ENCODE measurements at places on chromosomes 1 and 21.

DNA sequence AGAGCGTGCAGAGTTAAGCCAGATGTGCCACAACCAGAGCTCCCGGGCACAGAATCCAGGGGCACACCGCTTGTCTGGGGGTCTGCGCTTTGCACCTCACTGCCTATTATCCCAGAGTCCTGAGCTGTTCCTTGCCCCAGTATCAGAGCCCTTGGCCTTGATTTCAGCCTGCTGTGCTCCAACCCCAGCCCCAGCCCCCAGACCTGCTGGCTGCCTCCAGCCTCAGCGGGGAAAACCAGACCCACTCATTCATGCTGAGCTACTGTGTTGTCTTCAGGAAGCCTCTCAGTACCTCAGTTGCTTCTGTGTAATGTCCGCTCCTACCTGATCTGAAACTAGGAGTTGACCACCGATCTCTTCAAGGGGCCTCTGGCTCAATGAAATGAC is 1.1 kb downstream of the IKBKE start:
- DNase-seq: no peak

GRCh38 chr1:200247518-200247917 is 162.3 kb downstream of the ZNF281 start:
- no peak for DNase-seq

DNA sequence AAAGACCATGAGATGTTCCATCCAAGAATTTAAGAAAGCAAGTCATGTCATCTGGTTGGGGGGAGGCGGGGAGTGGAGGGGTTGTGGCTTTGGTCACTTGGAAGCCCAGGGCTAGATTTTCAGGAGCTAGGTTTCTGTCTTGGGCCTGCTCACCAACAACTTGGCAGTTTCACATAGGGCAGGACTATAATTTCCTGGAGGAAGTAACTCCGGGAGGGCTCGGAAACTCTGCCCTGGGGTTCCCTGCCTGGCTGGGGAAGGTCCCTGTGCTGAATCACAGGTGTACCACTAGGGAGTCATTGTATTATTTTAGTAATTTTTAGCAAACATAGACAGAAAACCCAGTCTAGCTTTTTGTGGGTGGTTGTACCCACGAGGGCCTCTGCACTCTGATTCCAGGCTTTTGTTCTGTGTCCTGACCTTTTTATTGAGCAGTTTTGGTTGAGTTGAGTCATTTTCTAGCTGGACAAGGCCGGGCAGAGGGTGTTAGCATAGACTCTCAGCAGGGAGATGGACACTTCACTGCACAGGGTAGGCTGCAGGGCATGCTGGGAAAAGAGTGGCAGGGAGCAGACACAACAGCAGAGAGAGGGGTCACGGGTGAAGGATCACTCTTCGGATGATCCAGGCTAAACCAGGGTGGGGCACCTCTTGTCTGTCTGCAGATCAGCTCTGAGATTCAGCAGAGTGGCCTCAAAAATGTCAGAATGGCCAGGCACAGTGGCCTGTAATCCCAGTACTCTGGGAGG is 144.7 kb downstream of the GRIK3 start:
- DNase-seq: no peak

DNA sequence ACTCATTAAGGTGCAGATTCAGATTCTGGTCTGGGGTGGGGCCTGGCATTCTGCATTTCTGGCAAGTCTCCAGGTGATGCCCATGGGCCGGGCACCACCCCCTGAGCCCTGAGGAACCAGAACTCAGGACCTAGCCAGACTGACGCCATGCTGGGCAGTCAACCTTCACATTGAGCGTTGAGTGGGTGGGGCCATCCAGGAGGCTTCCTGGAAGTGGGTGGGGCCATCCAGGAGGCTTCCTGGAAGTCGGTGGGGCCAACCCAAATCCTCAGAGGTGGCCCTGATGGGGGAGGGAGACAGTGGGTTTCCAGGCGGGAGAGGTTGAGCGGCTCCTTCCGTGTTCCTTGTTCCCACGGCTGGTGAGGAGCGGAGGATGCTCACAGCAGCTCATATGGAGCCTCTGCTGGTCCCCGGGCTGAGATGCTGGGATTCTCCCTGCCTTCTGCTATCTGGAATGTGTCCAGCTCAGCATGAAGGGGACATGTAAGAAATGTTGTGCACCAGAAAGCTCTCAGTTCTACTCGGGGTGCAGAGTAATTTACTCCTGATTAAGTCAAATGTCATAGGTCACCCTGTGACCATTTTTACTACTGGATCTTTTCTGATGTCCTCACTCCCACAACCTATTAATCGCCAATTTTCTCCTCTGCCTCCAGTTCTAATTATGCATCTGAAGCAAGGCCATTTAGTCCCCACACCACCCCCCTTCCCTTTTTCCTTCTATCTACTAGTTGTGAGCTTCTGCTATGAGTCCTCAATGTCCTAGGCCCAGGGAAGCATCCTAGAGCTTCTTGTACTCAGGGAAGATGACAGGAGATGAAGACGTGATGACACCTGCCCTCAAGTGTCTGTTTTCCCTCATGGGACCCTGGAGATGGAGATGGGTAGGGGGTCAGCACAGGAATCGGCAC is 435.4 kb downstream of the PTPRU start:
- no peak for DNase-seq

DNA sequence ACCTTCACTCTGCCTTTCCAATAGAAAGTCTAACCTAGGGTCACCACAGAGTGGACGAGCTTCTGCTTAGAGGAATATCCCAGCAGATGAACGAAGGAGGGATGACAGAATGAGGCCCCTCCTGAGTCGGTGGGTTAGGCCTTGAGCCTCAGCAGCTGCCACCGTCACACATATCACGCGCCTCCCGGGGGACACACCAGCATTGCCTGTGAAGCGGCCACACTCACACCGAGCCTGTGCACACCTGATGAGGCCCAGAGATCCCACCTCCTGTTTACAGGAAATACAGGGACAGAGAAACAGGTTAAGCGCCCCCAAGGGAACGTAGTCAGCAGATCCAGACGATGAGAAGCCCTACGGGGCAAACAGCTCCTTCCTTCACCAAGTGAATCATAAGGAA is 25.1 kb upstream of the LRRC47 start:
- no peak for DNase-seq

GRCh38 chr1:114079596-114080190 is 74.0 kb downstream of the SYT6 start:
- no peak for DNase-seq

DNA sequence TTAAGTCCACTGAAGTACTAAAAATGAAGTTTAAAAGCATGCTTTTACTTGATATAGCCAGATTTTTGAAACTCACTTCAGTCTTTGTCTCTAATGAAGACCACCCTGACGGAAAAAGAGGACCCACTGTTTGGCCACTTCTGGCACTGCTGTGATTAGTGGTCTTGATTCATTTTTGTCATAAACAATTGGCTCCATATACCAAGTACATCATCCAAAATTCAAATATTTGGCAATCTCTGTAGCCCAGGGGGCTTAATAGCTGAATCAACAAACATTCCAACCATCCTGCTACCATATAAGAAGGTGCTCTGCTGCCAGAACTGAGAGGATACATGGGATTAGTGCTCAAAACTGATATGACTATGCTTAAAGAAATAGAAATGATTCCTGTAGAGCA is 156.0 kb downstream of the COL24A1 start:
- no peak for DNase-seq

DNA sequence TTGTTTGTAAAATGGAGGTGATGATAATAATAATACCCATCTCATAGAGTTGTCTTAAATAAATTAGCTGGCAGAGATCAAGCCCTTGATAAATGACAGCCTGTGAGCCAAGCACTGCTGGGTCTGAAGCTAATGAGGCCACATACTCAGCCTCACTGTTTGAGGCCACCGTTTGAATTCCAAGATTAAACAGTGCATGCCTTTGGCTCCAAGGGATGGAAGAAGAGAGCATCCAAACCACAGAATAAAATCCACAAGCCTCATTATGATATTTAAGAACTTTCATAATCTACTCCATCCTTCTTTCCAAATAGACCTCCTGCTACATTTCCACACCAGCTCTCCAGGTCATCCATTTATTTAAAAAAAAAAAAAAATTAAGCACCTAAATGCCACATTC is 29.0 kb downstream of the TGFBR3 start:
- no peak for DNase-seq

- no peak for DNase-seq
Observed at GRCh38 chr1:215568299-215568692, 1.2 kb downstream of the KCTD3 start.

DNA sequence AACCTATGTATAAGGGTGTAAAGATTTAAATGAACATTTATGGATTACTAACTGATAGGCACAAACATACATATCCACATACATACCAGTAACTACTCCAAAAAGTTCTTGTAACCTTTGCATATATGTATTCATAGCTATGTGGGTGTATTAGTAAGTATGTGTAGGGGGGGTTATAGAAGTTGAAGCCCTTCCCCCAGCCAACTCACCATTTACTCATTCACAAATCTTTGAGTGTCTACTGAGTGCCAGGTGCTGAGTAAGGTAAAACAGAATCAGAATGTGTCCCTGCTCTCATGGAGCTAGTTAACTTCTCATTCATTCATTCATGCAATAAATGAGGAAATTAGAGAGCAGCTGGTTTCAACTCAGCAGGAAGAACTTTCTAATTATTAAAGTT is 1.3 kb downstream of the C1orf146 start:
- DNase-seq: no peak

- no peak for DNase-seq
Observed at GRCh38 chr1:32741059-32741412, 38.5 kb upstream of the SYNC start.

GRCh38 chr1:159421821-159422220 is 10.2 kb upstream of the OR10J4 start:
- no peak for DNase-seq

GRCh38 chr1:17207966-17208418 is 3.1 kb downstream of the PADI1 start:
- DNase-seq: no peak

DNA sequence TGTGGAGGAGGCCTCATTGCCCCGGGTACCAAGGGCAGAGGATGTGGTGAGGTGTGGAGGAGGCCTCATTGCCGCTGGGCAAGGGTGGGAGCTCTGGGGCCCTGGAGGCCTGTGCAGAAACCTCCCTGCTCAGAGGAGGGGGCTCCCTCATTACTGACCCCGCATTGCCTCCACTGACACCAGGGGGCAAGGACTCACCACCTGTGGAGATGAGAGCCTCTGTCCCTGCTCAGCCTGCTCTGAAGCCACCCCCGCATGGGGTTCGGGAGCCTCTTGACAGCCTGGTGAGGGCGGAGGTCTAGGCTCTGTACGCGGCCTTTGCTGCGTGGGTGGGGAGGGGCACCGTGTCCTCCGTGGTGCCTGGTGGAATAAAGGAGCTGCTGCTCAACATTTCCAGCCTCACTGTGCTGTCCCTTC is 95.0 kb upstream of the COL6A1 start:
- no peak for DNase-seq

DNA sequence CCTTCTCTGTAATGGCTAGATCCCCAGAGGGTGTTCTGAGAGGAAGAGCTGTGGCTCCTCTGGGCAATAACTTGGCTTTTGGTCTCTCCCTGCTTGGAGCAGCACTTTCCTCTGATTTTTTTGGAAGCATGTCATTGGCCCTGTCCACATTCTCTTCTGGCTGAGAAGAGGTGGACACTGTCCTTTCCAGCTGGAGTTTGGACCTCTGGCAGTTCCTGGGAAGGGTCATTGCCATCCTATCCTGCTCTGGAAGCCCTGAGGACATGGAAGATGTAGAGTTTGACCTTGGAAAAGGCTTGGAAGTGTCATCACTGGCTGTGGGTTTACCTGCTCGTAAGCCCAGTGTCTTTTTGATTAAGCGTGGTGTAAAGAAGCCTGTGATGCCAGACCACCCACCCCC is 26.8 kb downstream of the TOR3A start:
- no peak for DNase-seq

DNA sequence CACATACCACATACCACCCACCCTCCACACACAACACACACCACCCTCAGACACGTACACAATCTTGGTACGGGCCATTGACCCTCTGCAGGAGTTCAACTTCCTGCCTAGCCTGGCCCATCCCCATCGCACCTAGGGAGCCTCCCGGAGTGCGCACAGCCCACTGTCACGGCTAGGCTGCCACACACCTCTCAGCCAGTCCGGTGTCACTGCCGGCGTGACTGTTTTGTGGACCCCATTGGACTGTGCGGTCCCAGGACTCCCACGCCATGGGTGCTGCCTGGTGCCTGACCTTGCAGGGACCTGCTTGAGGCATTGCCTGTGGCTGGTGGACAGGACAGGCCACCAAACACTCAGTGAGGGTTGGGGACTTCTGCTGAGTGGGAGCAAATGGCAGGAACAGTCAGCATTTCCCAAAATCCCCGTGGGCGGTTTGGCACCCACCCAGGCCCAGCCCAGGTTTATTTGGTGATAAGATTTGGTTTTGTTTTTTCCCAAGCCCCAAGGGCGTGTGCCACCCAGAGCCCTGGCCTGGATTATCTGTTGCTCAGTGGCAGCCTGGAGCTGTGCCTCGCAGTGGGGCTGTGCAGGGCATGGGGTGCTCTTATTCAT is 27.7 kb downstream of the RAB7B start:
- no peak for DNase-seq

GRCh38 chr21:33403786-33404585 is 773 bp downstream of the IFNGR2 start:
- no peak for DNase-seq

GRCh38 chr21:42737951-42738590 is 84.7 kb downstream of the PDE9A start:
- DNase-seq: no peak

GRCh38 chr1:110035236-110035752 is 870 bp downstream of the STRIP1 start:
- DNase-seq: no peak

DNA sequence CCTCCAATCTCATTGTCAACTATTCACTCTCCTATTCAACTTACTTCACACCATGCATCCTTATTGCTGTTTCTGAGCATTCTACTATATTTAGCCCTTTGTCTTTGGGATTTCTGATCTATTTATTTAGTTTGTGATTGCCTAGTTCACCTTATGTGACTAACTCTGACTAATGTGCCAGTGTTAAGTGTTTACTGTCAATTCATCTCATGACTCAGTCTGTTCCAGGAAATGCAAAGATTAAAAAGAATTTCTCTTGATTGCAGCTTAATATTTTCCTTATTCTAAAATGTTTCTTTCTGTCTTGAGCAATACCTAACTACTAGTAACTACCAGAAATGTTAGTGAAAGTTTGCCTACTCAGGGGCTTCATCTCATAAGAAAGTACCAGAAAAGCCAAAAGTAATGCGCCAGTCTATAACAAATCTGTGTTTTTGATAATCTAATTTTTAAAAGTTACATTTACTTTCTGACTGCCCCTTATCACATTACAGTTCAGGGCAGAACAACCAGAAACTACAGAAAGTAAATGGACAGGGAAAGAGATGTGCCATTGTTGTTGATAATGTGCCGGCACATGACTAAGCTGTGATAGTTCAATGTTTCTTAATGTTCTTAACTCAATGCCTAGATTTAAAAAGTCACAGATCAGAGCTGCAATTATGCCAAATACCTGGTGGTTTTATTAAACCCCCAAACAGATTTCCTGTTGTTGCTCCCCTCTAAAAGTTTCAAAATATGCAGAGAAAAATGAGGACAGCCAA is 556.5 kb downstream of the PTBP2 start:
- no peak for DNase-seq

DNA sequence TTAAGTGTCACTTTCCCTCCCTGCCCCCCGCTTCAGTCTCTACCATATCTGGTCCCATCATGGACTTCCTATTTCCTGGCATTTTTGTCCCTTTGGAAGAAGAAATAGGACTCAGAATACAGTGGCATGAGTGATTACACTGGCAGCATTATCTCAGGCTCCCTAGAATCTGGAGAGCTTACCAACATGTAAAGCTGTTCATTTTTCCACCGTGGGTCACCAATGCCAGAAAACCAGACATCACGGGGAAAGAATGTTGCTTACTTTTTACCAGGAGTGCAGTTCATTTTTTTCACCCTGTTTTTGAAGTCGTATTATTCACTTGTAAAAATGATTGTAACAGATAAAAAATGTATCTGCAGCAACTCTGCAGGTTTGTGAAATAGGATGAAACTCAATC is 44.8 kb downstream of the BACH1 start:
- no peak for DNase-seq
